OCI-M1 (cell line): ENCODE measurements at places on chromosomes 16 and 17.

- no peak for DNase-seq
These were observed 109.6 kb downstream of the CLEC16A start for GRCh38 chr16:11053916-11054460.

- no peak for DNase-seq
These were observed 460.4 kb upstream of the EEF2KMT start for GRCh38 chr16:5557966-5558365.

DNA sequence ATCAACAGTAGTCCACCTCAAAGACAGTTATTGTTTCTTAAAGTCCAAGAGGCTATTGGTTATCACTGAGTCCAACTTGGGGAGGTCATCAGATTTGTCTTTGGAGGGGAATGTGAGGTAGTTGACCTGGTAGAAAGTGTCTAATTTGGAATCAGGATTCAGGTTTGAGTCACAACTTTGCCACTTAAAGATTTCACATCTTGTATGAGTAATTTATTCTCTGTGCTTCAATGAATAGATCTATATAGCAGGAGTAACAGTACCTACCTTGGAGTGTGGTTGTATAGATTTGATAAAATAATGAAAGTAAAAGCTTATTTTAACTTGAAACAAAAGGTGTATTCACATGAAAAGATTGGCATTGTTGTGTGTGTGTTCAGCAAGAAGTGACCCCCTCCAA lies 119.3 kb upstream of the TBX2 start:
- no peak for DNase-seq

DNA sequence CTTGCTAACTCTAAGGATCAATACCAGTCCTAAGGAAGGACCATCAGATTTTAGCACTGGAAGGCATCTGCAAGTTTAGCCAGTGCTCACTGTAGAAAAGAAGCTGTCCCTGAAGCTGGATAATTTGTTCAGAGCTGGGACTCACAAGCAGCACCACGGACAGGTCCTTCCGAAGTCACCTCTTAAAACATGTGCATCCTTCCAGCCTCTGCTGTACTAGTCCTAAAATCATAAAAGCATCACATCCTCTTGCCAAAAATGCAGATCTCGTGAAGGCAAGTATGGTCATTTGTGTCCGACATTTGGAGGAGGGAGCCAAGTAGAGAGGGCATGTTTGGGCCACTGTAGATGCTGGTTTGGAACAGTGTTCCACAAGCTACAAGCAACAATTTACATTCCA lies 506.9 kb downstream of the RBFOX1 start:
- no peak for DNase-seq

DNA sequence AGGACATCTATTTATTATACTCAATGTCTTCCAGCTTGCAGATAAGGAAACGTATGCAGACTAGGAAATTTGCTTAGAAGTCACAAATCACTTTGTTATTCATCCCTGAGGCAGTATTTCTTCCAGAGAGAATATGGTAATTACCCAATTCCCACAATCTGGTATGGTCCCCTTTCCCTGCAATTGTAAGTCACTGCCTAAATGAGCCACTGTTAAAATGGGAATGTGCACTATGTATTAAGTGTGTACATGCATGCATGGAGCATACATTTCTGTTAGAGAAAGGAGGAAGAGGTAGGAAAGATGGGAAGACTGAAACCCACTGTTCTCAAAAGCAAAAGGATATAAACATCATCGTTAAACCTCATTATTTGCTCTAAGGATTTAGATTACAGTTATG lies 10.0 kb downstream of the NUFIP2 start:
- no peak for DNase-seq

DNA sequence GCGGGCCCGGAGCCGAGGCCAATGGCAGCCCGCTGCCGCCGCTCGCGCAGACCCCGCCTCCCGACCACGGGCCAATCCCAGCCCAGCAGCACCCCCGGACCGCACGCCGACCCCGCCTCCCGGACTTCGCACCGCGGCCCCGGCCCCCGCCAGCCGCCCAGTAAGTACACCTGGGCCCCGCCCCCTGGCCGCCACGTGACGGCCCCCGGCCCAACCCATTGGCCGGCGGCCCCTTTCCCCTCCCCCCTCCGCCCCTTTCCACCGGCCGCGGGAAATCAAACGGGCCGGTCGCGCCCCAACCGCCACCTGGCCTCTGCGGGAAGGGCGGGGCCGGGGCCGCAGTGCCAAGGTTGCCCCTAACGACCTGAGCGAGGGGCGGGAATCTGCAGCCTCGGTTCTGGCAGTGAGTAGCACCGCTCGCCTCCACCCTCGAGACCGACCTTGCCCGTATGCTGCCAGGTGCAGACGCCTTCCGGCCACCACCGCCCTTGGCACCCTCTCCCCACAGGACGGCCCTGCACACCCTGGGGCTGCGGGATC lies at the start of gene YBX2:
Gene YBX2, minus strand, starts transcription at position 26 of the 540 bp plus-strand sequence. CDS start 139 bp downstream, outside the sequence.
- no peak for DNase-seq
